Frontal cortex (tissue), 4 donors: ENCODE measurements at places on chromosomes 4 and X. TPM values are rescaled to one million over a fixed set of nuclear protein-coding genes. Genes with fewer than 3 reads are reported as not detected.

Gene ADH6
- not detected for total RNA-seq

DNA sequence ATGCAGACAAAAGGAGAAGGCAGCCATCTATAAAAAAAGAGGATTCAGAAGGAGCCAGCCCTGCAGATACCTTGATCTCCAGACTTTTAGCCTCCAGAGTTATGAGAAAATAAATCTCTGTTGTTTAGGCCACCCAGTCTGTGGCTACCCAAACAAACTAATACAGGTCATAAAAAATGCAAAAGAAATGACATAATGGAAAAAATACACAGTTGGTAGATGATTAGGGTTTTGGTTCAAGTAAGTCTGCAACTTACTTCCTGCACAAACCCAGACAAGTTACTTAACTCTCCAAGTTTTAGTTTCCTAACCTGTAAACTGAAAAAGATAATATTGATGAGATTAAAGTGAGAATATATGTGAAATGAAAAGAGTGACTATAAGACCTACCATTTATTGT is 11.3 kb downstream of the QDPR start:
- DNase-seq: no peak

DNA sequence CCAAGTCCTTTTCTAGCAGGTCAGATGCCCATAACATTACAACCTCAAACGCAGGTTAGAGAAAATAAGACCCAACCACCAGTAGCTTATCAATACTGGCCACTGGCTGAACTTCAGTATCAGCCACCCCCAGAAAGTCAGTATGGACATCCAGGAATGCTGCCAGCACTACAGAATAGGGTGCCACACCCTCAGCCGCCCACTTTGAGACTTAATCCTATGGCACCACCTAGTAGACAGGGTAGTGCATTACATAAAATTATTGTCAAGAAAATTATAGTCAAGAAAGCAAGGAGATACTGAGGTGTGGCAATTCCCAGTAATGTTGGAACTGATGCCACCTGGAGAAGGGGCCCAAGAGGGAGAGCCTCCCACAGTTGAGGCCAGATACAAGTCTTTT is 19.9 kb upstream of the TRIM61 start:
- DNase-seq: no peak

Gene SYP
- total RNA-seq: 151 TPM

GRCh38 chr4:112674376-112674775 is 37.4 kb downstream of the LARP7 start:
- DNase-seq: no peak
